ENCODE measurements at places on chromosomes 11 and 22.

DNA sequence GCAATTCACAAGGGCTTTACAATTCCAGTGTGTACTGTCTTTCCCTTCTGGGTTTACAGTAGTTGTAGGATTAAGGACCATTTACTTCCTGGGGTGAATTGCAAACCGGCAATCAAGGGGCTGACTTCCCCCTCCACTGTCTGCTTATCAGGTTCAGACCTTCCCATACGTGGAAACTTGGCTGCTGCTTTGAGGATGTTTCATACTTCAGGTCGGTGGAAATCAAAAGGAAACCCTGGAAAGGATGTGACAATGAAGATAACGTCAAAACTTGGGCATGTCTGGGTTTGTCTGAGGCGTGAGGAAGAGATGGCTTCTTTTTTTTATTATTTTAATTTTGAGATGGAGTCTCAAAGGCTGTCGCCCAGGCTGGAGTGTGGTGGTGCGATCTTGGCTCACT, 2.1 kb upstream of the RTCB start:
- DNase-seq = no peak

DNA sequence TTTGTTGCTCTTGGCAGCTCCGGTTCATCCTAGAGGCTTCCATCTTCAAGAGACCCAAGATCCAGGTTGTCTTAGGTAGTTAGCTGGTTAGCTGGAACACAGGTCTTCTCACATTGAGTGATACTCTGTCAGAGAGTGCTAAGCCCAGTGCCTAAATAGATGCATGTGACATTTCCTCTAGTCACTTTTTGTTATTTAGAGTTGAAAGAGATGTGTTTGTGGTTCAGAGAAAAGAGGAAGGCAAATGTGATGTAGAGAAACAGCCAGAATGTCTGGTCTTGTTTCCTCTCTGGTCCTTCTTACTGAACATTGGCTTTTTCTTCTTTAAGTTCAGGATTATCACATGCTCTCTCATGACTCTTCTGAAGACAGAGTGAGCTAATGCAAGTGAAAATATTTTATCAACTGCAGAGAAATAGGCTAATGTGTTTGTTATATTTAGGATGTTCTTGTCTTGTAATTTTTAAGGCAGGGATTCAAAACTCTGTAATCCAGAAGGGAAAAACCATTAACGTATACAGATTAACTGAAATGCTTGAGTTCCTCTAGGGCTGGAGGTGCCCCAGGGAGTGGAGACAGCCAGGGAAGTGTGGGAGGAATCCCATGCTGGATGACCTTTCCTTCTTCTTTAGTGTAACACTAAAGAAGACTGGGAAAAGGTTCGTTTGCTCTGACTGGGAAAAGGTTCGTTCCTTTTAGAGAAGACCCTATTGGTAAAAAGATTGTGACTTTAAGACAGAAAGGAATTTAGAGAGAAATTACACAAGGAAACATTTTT, 75.4 kb downstream of the SWAP70 start:
- DNase-seq = no peak

GRCh38 chr22:36422287-36423014, 34.7 kb upstream of the MYH9 start:
- DNase-seq = no peak

DNA sequence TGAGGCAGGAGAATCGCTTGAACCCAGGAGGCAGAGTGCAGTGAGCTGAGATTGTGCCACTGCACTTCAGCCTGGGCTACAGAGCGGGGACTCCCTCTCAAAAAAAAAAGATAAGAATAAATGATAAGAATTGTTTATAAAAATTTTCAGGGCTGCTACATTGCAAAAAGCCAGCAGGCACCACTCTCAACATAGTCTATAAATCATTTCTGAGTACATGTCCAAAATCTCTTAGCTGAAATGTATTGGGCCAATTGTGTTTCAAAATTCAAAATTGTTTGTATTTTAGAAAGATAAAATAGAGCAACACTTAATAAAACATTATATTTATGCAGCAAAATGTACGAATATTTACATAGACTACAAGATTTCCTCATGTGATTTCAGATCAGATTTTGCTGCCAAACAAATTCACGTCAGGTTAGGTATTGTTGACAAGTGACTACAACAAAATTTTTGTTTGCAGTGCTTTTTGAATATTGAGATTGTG, 13.9 kb downstream of the PGR start:
- no peak for DNase-seq

DNA sequence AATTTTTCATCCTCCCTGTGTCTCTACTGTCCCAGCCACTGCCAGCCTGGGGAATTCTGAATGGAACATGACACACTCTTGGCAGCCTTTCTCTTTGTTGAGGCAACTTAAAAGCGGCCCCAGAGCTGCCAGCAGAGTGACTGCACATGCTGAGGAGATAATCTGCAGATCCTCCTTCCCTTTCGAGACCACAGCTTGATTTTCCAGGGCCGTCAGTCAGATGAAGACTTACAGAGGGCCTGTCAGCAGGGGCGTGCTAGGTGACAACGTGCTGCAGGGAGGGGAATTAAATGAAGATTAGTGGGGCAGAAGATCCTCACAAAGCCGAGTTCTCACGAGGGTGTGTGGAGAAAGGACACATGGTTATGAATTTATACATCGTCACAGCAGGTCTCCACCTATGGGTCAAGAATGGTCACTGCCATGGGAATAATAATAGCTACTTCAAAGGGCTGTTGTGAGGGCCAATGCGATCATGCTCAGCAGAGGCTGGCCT, 193.5 kb upstream of the PITPNB start:
- no peak for DNase-seq

- DNase-seq = no peak
These were observed at the start of gene PGAP2 for GRCh38 chr11:3807909-3808860. TSS of gene PGAP2 (plus strand) at chr11:3808560. CDS start at chr11:3811260, 2,700 bp downstream.

- no peak for DNase-seq
These were observed 17.8 kb downstream of the TREH start for GRCh38 chr11:118661425-118662301.

- peak; percentile 6 for DNase-seq
These were observed at the start of gene LRRC10B for GRCh38 chr11:61507962-61508861. TSS of gene LRRC10B (plus strand) at chr11:61508749. CDS start at chr11:61508999, 250 bp downstream.

GRCh38 chr11:1748636-1749394, 1.6 kb downstream of the IFITM10 start:
- no peak for DNase-seq

DNA sequence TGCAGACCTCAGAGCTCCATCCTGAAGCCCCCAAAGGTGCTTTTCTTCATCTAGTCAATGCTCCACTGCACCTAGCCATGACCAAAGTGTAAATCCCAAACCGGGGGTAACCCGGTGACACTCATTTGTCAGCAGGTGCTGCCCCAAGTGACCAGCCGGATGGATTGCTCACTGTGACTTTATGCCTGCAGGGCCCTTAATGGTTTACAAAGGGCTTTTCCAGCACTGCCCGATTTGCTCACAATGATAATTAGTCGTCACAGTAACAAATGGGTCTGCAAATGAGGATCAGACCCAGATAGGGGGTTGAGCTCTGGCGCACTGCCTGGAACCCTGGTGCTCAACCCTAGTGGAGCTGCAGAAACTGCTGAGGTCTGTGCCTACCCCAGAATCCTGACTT, 45.7 kb upstream of the CD5 start:
- DNase-seq = no peak

DNA sequence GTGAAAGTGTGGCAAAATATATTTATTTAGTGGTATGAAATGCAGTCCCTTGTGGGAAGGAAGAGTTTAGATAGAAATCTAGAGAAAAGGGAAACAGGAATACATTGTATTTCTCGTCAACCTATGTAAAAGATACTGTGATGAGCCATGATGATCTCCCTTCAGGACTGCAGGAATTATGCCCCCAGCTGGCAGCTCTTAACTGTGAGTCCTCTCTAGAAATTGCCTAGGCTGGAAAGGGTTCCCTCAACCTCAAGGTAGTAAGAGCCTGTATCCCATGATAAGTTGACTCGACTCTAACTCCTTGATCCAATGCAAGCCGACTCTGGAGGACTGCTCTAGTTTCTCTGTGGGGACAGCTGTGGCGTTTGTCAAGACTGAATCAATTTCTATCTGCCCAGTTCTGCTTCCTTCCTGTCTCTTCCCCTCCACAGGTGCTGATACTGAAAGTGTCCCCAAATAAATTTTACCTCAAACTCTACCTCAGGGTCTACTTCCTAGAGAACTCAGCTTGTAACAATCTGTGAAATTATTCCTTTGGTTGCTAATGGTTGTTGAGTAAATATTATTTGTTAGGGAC, 897.3 kb downstream of the METTL15 start:
- DNase-seq = no peak
